ENCODE measurements at places on chromosomes 2 and 18.

GRCh38 chr2:11321847-11322246, 22.6 kb downstream of the ROCK2 start:
- no peak for DNase-seq

DNA sequence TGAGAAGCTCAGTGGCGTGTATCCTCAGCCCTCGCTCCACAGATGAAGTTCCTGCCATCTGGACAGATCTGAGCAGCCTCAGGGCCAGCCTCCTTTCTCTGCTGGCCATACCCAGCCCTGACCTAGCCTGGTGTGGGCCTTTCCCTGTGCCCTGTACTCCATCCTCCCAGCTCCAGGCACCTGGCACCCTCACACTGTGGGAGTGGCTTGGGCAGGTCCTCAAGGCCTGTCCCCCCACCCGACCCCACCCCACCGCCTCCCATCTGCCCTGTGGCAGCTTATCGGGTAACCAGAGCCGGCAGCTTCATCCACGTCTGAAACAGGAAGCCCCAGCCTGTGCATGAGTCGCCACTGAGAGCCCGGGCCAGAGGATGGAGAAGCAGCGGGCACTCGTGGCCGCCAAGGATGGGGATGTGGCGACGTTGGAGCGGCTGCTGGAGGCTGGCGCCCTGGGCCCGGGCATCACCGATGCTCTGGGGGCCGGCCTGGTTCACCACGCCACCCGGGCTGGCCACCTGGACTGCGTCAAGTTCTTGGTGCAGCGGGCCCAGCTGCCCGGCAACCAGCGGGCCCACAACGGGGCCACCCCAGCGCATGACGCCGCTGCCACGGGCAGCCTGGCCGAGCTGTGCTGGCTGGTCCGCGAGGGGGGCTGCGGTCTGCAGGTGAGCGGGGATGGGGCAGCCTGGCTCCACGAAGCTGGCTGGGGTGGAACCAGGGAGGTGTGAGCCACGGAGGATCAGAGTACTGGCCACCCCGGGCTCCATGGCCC, at the start of gene ESPNL:
Gene ESPNL, plus strand, starts transcription at position 292 of the 772 bp plus-strand sequence. Its CDS starts 80 bp downstream, at position 372.
- DNase-seq: no peak

DNA sequence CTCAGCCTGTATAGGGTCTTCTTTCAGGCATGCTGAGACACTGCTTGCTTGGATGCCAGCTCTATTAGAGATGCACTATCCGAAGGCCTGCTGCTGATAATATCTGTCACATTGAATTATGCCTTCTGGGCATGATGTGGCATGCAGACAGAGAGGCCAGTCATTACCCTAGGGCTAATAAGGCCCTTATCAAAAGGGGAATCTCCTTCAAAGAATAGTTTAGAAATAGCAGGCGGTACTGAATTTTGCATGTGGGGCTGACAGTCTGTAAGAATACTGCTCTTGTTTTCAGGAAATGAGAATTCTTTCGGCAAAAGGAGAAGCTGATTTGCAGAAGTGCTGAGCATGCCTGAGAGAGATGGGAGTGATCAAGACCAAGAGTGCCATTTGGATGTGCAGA, 13.1 kb upstream of the LHCGR start:
- no peak for DNase-seq

DNA sequence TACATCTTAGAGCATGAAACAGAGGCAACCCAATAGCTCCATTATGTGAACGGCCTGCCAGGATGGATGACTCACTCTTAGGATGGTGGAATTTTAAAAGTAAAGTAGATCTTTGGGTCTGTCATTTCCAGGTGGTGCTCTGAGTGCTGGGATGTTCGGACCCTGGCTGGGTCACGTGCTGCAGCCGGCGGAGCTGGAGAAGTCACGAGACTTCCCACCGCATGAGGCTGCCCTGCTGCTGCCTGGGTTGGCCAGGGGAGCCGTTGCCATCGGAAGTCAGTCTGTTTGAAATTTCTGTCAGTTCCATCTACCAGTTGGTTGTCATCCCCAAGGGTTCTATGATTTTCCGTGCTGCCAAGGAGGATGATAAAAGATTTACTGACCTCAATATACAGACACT, 93.3 kb upstream of the ALKAL2 start:
- no peak for DNase-seq

DNA sequence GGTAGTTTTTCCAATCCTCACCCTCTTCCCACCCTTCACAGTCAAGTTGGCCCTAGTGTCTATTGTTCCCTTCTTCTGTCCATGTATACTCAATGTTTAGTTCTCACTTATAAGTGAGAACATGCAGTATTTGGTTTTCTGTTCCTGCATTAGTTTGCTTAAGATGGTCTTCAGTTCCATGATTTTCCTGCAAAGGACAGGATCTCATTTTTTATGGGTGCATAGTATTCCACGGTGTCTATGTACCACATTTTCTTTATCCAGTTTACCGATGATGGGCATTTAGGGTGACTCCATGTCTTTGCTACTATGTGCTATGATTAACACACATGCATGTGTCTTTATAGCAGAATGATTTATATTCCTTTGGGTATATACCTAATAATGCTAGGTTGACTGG, 104.4 kb downstream of the STRN start:
- no peak for DNase-seq
